Foreskin keratinocyte (primary cell): ENCODE measurements at places on chromosomes 1 and 21. TPM values are rescaled to one million over a fixed set of nuclear protein-coding genes. Genes with fewer than 3 reads are reported as not detected.

- DNase-seq = no peak
These were observed 26.4 kb upstream of the RAB3GAP2 start for GRCh38 chr1:220298470-220299205.

DNA sequence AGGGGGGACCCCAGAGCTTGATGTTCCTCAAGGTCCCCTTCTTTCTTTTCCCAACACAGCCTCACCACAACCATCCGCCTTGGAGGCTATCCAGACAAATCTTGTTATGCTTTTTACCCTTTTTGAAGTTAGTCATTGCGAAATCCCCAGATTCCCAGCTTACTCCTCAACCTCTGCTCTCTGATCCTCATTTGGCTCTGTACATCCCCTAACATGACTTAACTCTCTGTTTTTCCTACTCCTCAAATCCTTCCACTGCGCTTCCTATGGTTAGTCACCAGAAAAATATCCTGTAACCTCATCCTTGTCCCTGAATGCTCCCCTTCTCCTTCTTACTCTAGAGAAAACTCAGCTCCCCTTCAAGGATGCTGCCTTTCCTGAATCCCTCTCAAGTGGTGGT lies 189.1 kb upstream of the POU3F1 start:
- DNase-seq = peak; percentile 44

- DNase-seq = no peak
These were observed 21.1 kb downstream of the ARHGEF19 start for GRCh38 chr1:16191309-16191708.

- DNase-seq = no peak
These were observed 216.1 kb downstream of the DUSP10 start for GRCh38 chr1:221525749-221526148.

DNA sequence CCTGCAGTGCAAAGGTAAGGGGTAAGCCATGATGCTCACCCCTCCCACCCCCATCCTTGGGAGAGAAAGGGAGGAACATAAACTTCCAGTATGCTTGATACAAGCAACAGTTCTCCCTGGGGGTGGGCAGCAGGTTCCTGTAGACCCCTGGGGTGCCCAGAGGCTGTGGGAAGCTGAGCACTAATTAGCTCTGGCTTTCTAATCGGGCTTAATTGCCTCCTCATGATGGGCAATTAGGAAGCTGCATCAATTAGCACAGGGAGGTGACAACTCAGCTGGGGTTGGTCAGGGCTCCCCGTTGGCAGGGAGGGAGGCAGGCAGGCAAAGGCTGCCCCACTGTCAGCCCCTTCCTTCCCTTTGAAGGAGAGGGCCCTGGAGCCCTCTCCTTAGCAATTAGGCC lies 15.7 kb upstream of the LMNA start:
- no peak for DNase-seq

DNA sequence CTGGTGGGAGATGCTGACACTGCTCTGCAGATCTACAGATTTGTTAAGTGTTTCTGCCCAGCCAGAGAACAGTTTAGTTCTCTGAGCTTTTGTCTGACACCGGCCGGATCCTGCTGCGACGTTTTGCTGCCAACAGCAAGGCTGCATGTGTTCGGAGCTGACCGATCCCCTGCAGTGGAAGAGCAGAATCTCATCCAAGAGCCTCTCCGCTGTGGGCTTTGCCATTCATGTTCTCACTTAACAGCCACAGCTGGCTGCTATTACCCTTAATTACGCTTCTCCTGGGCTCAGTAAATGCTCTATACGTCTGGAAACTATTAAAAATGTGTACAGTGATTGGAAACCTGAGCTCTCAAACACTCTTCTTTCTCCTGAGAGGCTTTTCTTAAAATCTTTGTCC lies 105.3 kb downstream of the BCAR3 start:
- DNase-seq = no peak

DNA sequence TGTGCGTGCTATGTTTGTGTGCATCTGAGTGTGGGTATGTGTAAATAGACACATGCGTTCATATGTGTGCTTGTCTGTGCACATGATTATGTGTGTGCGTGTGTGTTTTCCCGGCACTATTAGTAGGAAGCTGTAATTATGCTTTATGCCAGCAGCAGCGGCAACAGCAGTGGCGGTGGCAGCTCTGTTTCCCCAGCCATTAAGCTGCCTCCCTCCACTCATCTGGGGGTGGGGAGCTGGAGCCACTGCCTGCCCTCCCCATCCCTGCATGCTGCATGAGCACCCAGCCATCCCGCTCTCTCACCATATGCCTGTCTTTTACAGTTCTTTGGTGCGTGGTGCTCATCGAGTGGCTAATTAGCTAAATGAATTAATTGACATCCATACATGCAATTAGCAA lies 30.5 kb upstream of the ACOT11 start:
- no peak for DNase-seq

GRCh38 chr1:6028042-6028850 lies 17.4 kb upstream of the KCNAB2 start:
- no peak for DNase-seq

DNA sequence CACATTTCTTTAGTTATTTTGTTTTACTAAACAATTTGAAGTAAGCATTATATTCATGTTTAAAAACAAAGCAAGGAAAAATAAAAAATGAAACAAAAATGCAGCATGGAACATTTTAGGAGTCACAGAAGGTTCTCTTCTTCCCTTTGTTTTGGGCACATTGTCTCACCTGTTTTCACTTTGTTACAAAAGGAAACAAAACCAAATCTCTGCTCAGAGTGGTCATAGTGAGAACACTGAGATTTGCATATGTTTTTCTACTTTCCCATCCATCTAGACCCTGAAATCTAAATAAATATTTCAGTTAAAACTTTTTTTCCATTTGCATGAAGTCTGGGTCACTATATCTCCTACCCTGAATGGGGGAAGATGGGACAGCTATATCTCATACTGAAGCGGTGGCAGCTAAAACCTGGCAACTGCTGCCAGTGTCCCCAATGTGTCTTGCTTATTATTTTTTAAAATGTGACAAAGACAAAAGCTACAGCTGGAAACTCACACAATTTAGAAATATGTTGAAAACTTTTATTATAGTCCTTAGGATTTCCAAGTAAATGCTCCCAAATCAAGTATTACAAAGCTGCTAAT lies 3.5 kb downstream of the EXOC8 start:
- no peak for DNase-seq

DNA sequence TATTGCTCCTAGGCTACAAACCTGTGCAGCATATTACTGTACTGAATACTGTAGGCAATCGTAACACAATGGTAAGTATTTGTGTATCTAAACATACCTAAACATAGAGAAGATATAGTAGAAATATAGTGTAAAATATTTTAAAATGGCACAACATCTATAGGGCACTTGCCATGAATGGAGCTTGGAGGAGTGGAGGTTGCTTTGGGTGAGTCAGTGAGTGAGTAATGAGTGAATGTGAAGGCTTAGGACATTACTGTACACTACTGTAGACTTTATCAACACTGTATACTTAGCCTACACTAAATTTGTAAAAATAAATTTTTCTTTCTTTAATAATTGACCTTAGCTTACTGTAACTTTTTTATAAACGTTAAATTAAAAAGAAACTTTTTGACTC lies 7.9 kb downstream of the LEFTY2 start:
- peak; percentile 73 for DNase-seq

GRCh38 chr1:18743233-18743632 lies 112.6 kb downstream of the PAX7 start:
- no peak for DNase-seq

- DNase-seq = no peak
These were observed 101.5 kb downstream of the ST6GALNAC3 start for GRCh38 chr1:76176000-76176399.

DNA sequence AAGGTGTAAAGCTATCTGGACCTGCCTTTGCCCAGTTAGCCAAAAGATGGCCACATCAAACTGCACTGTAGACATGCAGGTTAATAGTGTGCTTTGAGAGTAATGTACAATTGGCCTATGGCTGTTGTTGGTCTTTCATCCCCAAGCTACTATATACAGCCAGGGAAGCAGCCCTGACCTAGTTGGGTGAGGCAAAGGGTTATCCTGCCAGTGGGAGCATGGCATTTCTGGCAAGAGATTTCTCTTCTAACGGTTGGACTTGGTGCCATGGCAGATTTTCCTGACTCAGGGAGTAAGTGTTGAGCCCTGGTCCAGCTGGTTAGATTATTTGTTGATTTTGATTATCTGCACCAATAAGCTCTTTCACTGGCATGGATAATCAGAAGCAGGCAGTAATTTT lies 119.8 kb downstream of the SDCCAG8 start:
- no peak for DNase-seq

DNA sequence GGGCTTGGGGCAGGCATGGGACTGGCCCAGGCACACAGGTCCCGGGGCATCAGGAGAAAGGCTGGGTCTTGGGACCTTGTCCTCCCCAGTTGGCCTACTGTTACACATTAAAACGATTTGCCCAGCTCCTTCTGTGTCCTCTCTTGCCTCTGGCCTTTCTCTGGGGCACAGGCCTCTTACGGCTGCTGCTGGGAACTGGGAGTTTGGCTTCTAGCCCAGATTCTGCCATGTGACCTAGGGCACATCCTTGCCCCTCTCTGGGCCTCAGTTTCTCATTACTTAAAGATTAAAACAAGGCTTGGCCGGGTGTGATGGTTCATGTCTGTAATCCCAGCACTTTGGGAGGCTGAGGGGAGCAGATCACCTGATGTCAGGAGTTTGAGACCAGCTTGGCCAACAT lies 14.0 kb downstream of the KDF1 start:
- DNase-seq = no peak

GRCh38 chr1:213061263-213061662 lies 10.2 kb downstream of the RPS6KC1 start:
- no peak for DNase-seq

DNA sequence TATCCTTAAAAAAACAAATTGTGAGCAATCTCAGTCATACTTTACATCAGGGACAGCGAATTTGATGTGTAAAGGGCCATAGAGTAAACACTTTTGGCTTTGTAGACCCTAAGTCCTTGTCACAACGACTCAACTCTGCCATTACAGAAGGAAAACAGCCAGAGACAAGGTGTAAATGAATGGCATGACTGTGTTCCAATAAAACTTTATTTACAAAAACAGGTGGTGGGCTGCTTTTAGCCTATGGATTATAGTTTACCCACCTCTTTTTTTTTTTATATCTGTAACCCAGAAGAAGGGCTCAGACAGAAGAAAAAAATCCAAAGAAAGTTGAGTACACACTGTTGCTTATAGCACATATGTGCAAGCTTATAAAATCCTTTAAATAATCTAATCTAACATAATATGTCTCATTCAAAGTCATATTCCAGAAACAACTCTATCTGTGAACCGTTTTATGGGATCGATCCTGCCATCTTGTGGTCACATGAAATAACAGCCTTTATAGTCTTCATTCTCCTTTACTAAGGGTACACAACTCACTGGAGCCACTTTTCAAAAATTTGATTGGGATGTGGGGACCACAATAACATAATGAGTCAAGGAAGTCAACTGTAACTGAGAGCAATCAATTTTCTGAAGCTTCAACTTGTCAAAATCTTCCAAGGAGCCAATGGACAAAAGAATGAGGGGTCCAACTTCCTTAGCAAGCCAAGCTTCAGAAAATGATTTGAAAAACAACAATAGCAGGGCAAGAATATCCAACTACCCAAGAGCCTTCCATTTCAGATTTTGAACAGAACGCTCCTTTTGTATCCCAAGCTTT lies 142.2 kb upstream of the KRTAP19-8 start:
- no peak for DNase-seq

CTNNBIP1 gene
- 163 and 183 TPM in 2 replicates for polyA plus RNA-seq

NTNG1 gene
- polyA plus RNA-seq = 3.7 and 5.0 TPM in 2 replicates

LCE1C gene
- 3.8 and 3.9 TPM in 2 replicates for polyA plus RNA-seq

LYPD8 gene
- not detected in 2 replicates for polyA plus RNA-seq

SPATA21 gene
- polyA plus RNA-seq = 0.02 TPM in 1 of 2 replicates, not detected in the other

CAPN8 gene
- 0.55 and 0.73 TPM in 2 replicates for polyA plus RNA-seq

RBP7 gene
- 7.0 and 11.3 TPM in 2 replicates for polyA plus RNA-seq
